ENCODE measurements at places on chromosomes 7 and 10.
A peak's percentile ranks its signal among the peaks of the same experiment; 100 is the strongest.

DNA sequence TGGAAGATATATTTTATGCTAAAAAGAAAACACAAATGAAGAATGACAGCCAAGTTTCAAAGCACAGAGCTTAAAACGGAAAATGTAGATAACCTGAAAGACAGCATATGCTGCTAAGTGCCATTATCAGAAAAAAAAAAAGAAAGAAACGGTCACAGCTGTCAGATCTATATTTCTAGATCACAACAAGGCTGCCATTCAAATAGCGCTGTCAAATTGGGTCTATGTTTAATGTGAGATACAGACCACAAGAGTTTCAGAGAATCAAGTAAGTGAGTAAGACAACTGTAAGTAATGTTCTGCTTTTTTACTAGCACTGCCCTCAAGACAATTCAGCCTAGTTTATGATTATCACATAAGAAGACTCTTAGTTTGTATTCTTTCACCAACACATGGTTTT lies 66.1 kb upstream of the RNF148 start:
- DNase-seq, result no peak

- peak; percentile 38 for DNase-seq
Measured at GRCh38 chr7:100515072-100515532, 23.9 kb upstream of the AGFG2 start.

GRCh38 chr10:98236862-98237261 lies 31.1 kb downstream of the LOXL4 start:
- DNase-seq, result no peak

- peak; percentile 97 for DNase-seq
Measured at GRCh38 chr7:1028044-1028770, 16.1 kb upstream of the GPR146 start.

GRCh38 chr7:138458576-138459412 lies 1.3 kb upstream of the TRIM24 start:
- DNase-seq, result no peak

GRCh38 chr10:105042906-105043552 lies 401.9 kb downstream of the SORCS3 start:
- no peak for DNase-seq

DNA sequence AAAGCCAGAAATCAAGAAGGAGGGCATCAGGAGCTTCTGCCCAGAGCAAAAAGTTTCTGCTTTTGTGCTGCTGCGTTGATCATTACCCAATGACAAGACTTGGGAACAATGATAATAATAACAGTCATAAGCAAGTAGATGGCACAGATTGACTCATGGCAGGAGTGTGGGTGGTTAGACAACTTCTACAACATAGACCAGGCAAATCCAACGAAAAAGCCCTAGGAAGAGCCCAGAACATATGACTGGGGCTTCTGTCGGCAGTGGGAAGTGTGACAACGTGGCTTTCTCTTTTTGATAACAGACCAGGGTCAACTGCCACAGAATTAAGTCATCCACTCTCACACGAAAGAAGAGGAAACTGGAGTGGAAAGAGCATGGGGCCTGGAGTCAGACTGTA lies 85.4 kb upstream of the TRIL start:
- DNase-seq, result no peak

- peak; percentile 85 for DNase-seq
Measured at GRCh38 chr10:114389426-114389825, 14.9 kb downstream of the AFAP1L2 start.

GRCh38 chr7:65827366-65827765 lies 45.5 kb upstream of the VKORC1L1 start:
- no peak for DNase-seq

DNA sequence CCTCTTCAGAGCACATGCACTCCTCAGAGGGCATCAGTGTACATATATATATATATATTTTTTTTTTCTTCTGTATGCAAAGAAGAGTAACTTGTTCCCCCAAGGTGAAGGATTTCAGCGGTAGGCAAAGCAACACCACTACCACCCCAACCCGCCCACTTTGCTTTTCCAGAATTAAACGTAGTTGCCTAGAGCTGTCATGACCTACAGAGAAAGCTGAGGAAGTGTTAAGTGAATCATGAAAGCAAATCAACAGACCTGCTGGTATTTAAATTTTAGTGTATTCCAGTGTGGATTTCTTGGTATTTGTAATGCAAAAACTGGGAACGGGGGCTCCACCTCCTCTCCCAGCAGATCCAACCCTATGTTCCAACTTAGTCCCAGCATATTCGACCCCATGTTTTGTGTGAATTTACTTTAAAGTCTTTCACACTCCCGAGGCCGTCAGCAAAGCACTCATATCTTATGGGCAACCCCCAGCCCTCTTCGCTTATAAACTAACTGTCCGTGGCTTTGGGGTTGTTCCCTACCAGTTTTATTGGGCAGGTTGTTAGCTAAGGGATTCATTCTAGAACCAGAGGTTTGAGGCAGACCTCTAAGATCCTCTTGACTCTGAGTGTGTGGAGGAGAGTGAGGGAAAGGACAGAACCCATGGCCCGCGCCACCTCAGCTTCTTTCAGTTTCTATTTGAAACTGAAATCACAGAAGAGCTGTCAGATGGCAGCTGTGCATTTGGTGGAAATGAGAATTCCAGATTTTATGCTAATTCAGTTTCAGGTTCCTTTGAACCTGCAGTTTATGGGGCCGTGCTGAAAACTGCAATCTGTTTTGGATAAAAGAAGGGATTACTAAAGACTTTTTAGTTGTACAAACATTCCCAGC lies 450.2 kb upstream of the GALNT17 start:
- no peak for DNase-seq

DNA sequence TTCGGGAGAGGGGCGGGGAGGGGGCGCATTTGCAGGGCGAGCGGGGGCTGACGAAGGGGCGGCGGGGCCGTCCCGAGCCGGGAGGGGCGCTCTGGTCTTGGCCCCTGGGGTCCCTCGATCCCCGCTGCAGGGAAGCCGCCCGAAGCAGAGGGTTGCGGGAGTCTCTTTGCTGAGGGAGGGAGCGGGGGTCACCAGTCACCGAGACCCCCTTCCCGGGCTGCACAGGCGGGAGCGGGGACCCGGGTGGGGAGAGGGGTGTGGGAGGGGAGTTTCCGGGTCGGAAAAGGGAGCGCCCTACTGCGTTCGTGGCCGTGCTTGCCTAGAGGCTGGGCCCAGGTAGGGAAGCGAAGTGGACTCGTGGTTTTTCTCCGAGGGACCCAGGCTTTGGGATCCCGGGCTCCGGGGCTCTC lies 422 bp downstream of the AP1S1 start:
- DNase-seq, result no peak

DNA sequence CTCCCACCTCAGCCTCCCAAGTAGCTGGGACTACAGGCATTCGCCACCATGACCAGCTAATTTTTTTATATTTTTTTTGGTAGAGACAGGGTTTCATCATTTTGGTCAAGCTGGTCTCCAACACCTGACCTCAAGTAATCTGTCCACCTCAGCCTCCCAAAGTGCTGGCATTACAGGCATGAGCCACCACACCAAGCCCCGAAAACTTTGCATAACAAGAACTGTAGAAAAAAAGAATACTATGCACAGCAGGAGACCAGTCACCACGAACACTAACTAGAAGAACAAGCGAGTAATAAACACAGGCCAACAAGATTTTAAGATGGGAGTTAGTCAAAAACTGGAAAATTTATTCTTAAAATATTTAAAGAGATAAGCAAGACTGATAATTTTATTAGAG lies 447.0 kb downstream of the ETV1 start:
- DNase-seq, result no peak

DNA sequence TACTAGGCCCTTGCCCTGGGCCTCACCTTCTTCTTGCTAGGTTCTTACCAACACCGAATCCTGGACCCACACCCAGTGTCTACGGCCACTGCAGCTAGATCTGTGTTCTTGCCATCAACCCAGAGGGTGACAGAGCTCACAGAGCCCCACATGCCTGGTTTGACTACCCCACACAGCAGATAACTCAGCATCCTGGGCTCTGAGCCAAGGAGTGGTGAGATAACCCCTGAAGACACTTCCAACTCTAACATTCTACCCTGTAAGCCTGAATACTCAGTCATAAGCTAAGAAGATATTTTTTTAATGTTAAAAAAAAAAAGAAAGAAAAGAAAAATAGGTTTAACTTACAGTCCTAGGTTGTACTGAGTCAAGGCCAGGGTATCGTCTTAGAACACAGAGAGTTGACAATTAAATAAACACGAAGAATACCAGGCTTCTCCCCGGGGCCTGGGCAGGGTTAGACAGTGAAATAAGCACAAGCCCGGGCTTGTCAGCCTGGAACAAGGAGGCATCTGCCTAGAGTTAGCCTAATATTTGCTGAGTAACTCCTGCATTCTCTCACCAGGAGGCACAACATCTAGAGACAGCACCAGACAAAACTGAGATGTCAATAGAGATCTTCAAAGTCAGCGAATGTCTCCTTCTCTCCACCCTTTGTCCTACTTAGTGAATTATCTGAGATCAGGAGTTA lies 556.5 kb upstream of the LRRN3 start:
- peak; percentile 28 for DNase-seq

DNA sequence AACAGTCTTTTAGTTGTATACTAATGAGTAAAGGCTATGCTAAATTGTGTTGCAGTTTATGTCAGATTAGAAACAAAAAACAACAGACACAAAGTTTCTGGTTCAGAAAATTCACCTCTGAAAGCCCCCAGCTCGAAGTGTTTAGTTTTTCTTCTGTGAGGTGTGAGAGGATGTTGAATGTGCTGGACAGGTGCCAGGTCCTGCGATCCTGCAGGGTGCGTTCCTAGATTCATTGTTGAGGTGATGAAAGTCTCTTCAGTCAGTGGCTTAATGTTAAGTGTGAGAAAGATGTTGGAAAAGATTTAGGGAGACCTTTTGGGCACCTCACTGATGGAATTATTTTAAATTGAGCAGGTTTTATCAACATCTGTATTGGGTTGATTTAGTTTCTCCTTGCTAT lies 287.3 kb downstream of the SDK1 start:
- DNase-seq, result peak; percentile 6

- no peak for DNase-seq
Measured at GRCh38 chr7:44622342-44623151, 16.1 kb downstream of the OGDH start.

DNA sequence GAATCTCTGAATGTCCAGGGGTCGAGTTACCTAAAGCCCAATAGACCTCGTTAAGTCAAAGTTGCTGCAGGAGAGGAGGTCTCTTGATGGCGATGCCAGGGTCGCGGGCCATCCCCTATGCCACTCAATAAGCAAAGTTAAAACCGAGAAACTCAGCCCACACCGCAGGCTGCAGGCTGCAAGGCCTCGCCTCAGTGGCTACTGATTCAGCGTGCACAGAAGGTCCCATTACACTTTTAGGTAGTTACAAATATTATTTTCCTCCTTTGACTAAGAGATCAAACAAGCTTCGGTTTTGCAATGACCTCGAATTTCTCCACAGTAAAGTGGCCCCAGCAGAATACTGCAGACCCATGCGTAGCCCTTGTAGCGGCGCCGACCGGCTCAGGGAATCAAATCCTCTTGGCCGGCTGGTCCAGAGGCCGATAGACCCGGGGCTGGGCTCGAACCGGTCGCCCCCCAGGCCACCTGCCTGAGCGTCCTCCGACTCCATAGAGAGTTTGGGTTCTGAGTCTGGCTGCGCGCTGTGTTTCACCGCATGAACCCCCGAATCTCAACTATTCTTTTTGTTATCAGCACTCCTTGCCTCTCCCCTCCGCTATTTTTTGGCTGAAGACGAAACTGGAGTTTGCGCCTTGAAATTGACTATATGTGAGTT lies 2.3 kb downstream of the C1QL3 start:
- DNase-seq, result no peak

Data from astrocyte of the hippocampus (primary cell).